NB4 (cell line): ENCODE measurements at places on chromosomes 5 and 9.

DNA sequence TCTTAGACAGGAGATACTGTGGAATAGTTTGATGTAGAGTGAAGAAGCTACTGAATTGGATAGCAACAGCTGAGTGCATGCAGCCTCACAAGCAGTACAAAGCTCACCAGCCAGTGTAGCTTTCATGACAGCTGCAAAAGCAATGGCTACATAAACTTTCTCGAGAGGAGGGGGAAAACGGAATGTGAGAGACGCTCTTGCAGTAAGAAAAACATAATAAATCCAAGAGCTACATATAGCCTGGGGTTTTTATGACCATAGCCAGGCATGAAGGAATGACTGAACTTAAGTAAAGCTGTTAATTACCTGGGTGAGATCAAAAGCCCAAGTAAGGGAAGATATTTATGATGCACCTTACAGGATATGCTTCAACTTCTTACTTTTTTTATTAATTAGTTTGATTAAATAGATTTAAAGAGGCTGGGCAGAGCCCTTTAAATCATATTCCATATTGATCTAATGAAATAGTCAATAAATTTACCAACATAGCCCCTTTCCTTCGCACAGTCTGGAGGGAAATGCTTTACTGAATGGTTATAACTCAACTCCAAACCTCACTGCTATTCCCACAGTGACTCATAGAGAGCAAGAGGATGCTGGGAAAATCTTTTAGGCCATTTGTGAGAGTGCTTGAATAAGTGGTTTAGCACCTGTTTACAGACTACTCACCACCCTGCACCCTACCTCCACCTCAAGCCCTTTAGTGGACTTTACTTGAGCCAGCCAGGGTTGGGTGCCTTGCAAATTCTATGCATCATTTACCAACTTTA lies 407.2 kb upstream of the CLINT1 start:
- DNase-seq: no peak

DNA sequence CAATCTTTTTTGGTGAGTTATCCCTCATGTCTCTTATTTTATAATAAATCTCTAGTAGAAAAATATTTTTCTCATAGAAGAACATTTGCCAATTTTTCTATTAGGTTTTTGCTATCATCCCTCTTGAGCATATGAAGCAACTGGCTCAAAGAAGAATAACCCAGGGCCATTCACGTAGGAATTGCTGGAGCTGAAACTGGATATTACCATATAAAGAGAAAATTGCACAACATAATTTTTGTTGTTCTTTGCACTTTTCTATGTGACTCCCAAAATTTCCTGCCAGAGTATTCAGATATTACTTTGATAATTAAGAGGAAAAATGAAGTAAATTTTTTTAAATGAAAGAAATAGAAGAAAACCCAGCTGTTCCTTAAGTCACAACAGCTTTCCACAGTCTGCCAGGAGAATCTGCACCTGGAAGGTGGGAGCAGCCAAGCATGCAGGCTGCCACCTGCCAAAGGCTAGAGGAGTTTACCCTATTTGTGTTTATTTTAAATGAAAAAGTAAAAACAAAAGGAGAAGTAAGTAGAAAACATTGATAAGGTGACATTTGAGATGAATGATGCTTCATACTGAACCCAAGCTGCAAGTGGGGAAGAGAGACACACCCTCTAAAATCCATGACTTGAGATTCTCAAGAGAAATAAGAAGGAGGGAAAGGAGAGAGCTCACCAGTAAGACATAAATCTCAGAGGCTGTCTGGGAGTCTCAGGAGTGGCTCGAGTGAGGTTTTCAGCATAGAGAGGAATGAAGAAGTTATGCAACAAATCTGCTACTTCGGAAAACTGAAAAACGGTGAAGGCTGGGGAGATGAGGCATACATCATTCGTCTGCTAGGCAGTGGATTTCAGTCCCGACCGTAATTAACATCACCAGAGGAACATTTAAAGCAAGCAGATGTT lies 31.5 kb upstream of the FREM1 start:
- no peak for DNase-seq

GRCh38 chr9:22158927-22159346 lies 149.8 kb upstream of the CDKN2B start:
- no peak for DNase-seq

- no peak for DNase-seq
These were observed 722 bp upstream of the LHX3 start for GRCh38 chr9:136205707-136205992.
